ENCODE measurements at places on chromosomes 12 and 14. TPM values are rescaled to one million over a fixed set of nuclear protein-coding genes. Genes with fewer than 3 reads are reported as not detected.

Gene DNAI7
- total RNA-seq = 0.52 TPM

Gene KCNA5
- not detected for total RNA-seq

Gene ARHGAP9
- total RNA-seq = 0.22 TPM

Gene WNT1
- total RNA-seq = not detected

Gene CCDC175
- not detected for total RNA-seq

Gene HNF1A
- total RNA-seq = not detected

Gene POTEM
- total RNA-seq = not detected

Gene TMEM19
- total RNA-seq = 35.5 TPM

Gene TROAP
- 7.8 TPM for total RNA-seq

Gene SLCO1B3
- total RNA-seq = not detected

Gene FOXG1
- under 0.01 TPM for total RNA-seq

Gene TARBP2
- total RNA-seq = 30.1 TPM

Gene DUSP16
- 7.7 TPM for total RNA-seq

Gene TUBA1B
- 956 TPM for total RNA-seq

Gene PGF
- 30.1 TPM for total RNA-seq

Gene ARL1
- total RNA-seq = 112 TPM

Gene TAS2R13
- 4.5 TPM for total RNA-seq

Gene BCAT1
- total RNA-seq = 150 TPM

Gene TSPAN19
- total RNA-seq = not detected

Gene FLRT2
- 36.0 TPM for total RNA-seq

Gene B3GNT4
- total RNA-seq = 0.26 TPM

Gene HCFC2
- total RNA-seq = 38.9 TPM

Gene TBX5
- 5.5 TPM for total RNA-seq

Gene ANKRD52
- total RNA-seq = 18.8 TPM

Gene RIMBP2
- total RNA-seq = 0.91 TPM

Gene SLC17A8
- total RNA-seq = not detected

Gene KRT73
- total RNA-seq = not detected

Gene OR6C2
- total RNA-seq = not detected

Gene TMEM229B
- total RNA-seq = 1.8 TPM

Gene MAPKAPK5
- total RNA-seq = 30.3 TPM

Gene DEPDC4
- 2.5 TPM for total RNA-seq

Gene EML5
- total RNA-seq = 0.13 TPM

Gene OTX2
- total RNA-seq = not detected

Gene MYF6
- total RNA-seq = not detected

Measured in articular chondrocyte of knee joint (primary cell).